ENCODE measurements at places on chromosomes 6 and 20. TPM values are rescaled to one million over a fixed set of nuclear protein-coding genes. Genes with fewer than 3 reads are reported as not detected.

The BTBD9 gene
- 15.2 TPM for total RNA-seq

The IL17F gene
- total RNA-seq: not detected

The RBM38 gene
- total RNA-seq: 7.3 TPM

The PEX7 gene
- total RNA-seq: 12.7 TPM

The TMEM244 gene
- not detected for total RNA-seq
